ENCODE measurements at places on chromosomes 13 and 19. TPM values are rescaled to one million over a fixed set of nuclear protein-coding genes. Genes with fewer than 3 reads are reported as not detected.

- no peaks in the 10 kb centered on the region for H3K27me3 ChIP-seq
- no peak overlapping the region for H3K4me3 ChIP-seq
- H3K4me1 ChIP-seq: no peaks in the 10 kb centered on the region
- H3K27ac ChIP-seq: no peak overlapping the region
Observed at GRCh38 chr13:82248762-82249161, 1633.5 kb downstream of the SLITRK1 start.

GRCh38 chr13:98556968-98557631 is 19.8 kb downstream of the STK24 start:
- no peaks in the 10 kb centered on the region for H3K27me3 ChIP-seq
- peak overlapping the region; percentile 3 for H3K27ac ChIP-seq
- DNase-seq: no peak

DNA sequence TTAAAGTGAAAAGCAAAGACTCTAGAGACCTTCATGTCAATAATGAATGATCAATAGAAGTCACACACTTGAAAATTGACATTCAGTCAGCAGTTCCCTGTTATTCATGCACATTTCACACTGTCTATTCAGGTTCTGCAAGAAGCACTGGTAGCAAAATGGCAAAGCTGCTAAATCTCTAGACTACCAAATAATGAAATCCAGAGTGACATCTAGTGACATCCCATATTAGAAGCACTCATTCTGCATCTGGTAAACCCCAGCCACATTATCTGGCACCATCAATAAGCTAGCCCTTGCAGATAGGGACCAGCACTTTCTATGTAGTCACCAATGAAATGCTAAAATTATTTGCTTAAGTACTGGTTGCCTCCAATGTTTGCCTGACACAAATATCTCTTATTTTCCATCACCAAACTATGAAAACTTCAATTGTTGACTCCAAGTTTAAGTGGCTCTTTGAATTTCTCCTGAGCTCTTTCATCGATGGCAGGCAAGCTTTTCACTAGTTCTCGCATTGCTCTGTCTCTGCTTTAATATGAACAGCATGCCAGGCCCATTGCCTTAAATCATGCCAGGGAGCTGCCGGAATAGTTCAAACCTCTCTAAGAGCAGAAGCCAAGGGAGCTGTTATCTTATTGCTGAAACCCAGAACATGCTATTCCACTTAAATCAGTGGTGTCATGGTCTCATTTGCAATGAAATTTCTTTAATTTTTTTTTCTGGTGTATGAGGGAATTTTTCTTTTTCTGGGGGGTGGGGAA is 409.9 kb downstream of the MZT1 start:
- H3K4me1 ChIP-seq: no peaks in the 10 kb centered on the region
- no peaks in the 10 kb centered on the region for H3K27me3 ChIP-seq
- H3K36me3 ChIP-seq: no peaks in the 10 kb centered on the region
- H3K27ac ChIP-seq: no peak overlapping the region
- H3K4me3 ChIP-seq: no peak overlapping the region

- H3K36me3 ChIP-seq: no peaks in the 10 kb centered on the region
- H3K27me3 ChIP-seq: no peaks in the 10 kb centered on the region
- no peak overlapping the region for H3K4me3 ChIP-seq
- no peaks in the 10 kb centered on the region for H3K4me1 ChIP-seq
- DNase-seq: no peak
Observed at GRCh38 chr13:102311901-102312300, 89.9 kb downstream of the FGF14 start.

- no peaks in the 10 kb centered on the region for H3K36me3 ChIP-seq
- no peak for DNase-seq
- H3K4me3 ChIP-seq: no peak overlapping the region
- H3K27ac ChIP-seq: no peak overlapping the region
- H3K27me3 ChIP-seq: no peaks in the 10 kb centered on the region
- H3K4me1 ChIP-seq: no peaks in the 10 kb centered on the region
Observed at GRCh38 chr19:31969016-31969415, 376.4 kb upstream of the ZNF507 start.

ARRDC5 gene
- 3.3 TPM for polyA plus RNA-seq

NCR1 gene
- polyA plus RNA-seq: not detected

FAAP24 gene
- 2.3 TPM for polyA plus RNA-seq

CYP2S1 gene
- polyA plus RNA-seq: not detected

TRPC4 gene
- polyA plus RNA-seq: not detected
